Ovary (tissue), 10 donors: ENCODE measurements at places on chromosomes 16 and 17. TPM values are rescaled to one million over a fixed set of nuclear protein-coding genes. Genes with fewer than 3 reads are reported as not detected.

Gene SPNS2
- total RNA-seq, result 12.7 TPM

Gene TBC1D3C
- total RNA-seq, result not detected

Gene TCAP
- total RNA-seq, result 1.3 TPM

Gene BRICD5
- 6.2 TPM for total RNA-seq

Gene FBXO39
- 2.4 TPM for total RNA-seq

DNA sequence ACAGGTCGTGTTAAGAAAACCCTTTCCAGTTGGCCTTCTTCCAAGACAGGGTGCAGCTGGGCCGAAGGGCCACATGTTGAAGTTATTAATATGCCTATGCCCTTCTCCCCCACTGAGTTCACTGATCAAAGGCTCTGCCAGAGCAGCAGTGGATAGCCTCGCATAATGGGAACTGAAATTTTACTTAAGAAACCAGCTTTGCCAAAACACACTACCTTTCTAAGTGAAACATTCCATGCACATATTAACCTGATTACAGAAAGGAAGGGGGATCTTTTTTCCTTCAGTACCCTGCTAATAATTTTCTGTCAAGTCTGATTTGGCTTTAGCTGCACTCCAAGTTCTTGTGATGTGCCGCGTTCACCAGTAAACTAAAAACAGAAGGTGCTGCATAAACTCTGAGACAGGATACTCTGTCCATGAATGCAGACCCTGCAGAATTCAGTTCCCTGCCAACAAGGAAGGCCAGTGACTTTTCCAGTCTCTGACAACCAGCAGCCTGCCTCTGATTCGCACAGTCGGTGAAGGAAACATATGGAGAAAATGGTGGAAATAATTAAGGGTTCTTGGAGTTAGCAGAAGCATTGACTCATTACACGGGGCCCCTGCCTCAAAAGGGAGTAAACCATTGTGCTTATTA is 283.8 kb downstream of the ZFHX3 start:
- H3K27ac ChIP-seq, result no peak overlapping the region
- no peaks in the 10 kb centered on the region for H3K36me3 ChIP-seq
- H3K4me3 ChIP-seq, result no peak overlapping the region
- DNase-seq, result no peak
- no peaks in the 10 kb centered on the region for H3K27me3 ChIP-seq
- no peaks in the 10 kb centered on the region for H3K4me1 ChIP-seq

GRCh38 chr17:27282054-27282551 is 11.8 kb upstream of the WSB1 start:
- peaks cover 1% of the 10 kb centered on the region for H3K4me1 ChIP-seq
- no peaks in the 10 kb centered on the region for H3K27me3 ChIP-seq
- no peak overlapping the region for H3K4me3 ChIP-seq
- H3K27ac ChIP-seq, result no peak overlapping the region
- no peaks in the 10 kb centered on the region for H3K36me3 ChIP-seq
- no peak for DNase-seq

- H3K4me3 ChIP-seq, result no peak overlapping the region
- DNase-seq, result no peak
- no peak overlapping the region for H3K27ac ChIP-seq
- H3K36me3 ChIP-seq, result no peaks in the 10 kb centered on the region
- no peaks in the 10 kb centered on the region for H3K4me1 ChIP-seq
- no peaks in the 10 kb centered on the region for H3K27me3 ChIP-seq
Measured at GRCh38 chr17:53420035-53420641, 402.6 kb upstream of the KIF2B start.

DNA sequence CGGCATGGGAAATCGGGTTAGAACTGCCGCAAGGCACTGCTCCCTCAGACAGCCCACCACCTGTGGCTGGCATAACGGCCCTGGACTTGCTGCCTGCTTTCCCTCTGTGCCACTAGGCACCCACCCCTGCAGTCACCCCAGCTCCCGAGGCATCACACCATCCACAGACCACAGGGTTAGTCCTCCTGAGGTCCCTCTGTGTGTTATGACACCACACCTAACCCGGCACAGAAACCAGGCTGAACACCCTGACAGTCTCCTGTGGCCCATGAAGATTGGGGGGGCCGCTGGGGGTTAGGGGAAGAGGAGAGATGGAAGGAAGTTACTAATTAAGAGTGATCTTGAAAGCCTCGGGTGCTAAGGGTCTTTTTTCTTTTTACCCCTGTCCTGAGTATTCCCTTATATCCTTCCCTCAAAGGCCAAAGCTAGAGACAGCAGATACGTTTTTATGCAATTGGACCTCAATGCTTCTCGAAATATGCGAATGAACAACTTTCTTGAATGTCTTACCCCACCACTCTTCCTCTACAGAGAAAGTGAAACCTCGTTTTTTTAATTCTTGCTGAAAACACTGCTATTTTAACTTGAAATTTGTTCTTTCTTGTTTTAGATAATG is 7.0 kb downstream of the CYTH1 start:
- H3K27me3 ChIP-seq, result no peaks in the 10 kb centered on the region
- H3K36me3 ChIP-seq, result no peaks in the 10 kb centered on the region
- DNase-seq, result no peak
- no peak overlapping the region for H3K4me3 ChIP-seq
- peak overlapping the region; percentile 21 for H3K27ac ChIP-seq

- DNase-seq, result no peak
- H3K27me3 ChIP-seq, result no peaks in the 10 kb centered on the region
- H3K4me1 ChIP-seq, result no peaks in the 10 kb centered on the region
- no peak overlapping the region for H3K27ac ChIP-seq
- no peak overlapping the region for H3K4me3 ChIP-seq
Measured at GRCh38 chr17:58809564-58809936, 53.9 kb downstream of the PPM1E start.

DNA sequence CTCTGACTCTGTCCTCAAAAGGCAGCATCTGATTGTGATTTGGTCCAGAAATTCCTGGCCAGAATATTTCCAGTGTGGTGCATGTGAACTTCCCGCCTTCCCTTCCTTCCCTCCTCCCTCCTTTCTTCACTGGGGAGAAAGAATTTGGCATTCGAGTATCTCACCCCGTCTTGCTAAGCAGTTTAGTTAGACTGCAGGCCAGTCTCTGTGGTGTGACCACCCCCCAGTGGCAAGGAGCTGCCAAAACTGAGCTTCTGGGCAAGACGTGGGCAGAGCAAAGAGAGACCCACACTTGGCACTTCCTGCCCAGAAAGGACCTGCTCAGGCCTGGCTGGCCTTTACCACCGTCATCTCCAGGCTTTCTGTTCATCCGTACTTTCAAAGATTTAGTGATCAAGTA is 36.4 kb downstream of the SNX20 start:
- no peaks in the 10 kb centered on the region for H3K36me3 ChIP-seq
- H3K4me1 ChIP-seq, result no peaks in the 10 kb centered on the region
- H3K27me3 ChIP-seq, result no peaks in the 10 kb centered on the region
- H3K4me3 ChIP-seq, result no peak overlapping the region
- H3K27ac ChIP-seq, result no peak overlapping the region

GRCh38 chr17:35185849-35186248 is 8.3 kb downstream of the SLC35G3 start:
- no peaks in the 10 kb centered on the region for H3K4me1 ChIP-seq
- no peak overlapping the region for H3K27ac ChIP-seq
- DNase-seq, result no peak
- no peak overlapping the region for H3K4me3 ChIP-seq

DNA sequence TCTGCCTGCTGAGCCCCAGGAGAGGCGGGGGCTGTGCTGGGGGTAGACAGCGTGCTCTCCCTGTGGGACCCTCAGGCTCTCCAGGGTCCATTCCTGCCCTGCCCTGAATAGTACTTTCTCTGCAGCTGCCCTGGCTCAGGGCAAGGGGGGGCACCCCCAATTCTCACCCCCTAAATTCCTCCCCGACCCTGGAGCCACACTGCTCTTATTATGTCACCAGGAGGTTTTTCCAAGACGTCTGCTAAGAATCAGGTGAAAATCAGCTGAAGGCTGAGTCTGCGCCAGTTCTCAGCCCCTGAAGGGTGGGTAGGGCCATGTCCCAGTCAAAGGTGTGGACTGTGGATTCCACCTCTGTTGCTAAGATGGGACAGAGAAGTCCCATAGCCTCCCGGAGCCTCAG is 49.9 kb upstream of the MAP3K14 start:
- H3K27me3 ChIP-seq, result no peaks in the 10 kb centered on the region
- DNase-seq, result no peak
- no peaks in the 10 kb centered on the region for H3K4me1 ChIP-seq
- H3K27ac ChIP-seq, result no peak overlapping the region
- no peaks in the 10 kb centered on the region for H3K36me3 ChIP-seq
- H3K4me3 ChIP-seq, result no peak overlapping the region

GRCh38 chr16:674968-675883 is at the start of gene RHBDL1:
TSS of gene RHBDL1 (plus strand) at chr16:675671. CDS start at chr16:675791, 120 bp downstream.
- DNase-seq, result no peak
- no peaks in the 10 kb centered on the region for H3K36me3 ChIP-seq
- H3K4me1 ChIP-seq, result peaks cover 8% of the 10 kb centered on the region
- peak within 1 kb of the TSS; percentile 18 for H3K4me3 ChIP-seq
- H3K27me3 ChIP-seq, result no peaks in the 10 kb centered on the region

DNA sequence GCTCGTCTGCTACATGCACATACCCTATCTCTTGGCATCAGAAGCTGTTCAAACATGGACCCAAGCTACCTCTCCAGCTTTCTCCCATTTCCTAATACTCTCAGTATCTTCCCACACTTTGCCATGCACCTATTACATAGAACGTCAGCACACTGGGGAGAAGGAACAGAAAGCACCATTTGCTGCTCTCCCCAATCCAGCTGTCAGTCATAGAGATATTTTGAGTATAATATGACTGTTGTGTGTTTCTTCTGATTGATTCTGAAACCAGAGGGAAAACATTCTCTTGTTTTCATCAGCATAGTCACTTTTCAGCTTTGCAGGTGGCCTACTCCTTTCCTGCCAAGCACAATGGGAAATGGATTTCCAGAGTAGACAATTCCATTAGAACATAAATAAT is 107.1 kb downstream of the ADAMTS18 start:
- no peak overlapping the region for H3K27ac ChIP-seq
- no peak overlapping the region for H3K4me3 ChIP-seq
- no peak for DNase-seq

- H3K27me3 ChIP-seq, result no peaks in the 10 kb centered on the region
- no peak overlapping the region for H3K27ac ChIP-seq
- H3K4me3 ChIP-seq, result no peak overlapping the region
- H3K36me3 ChIP-seq, result no peaks in the 10 kb centered on the region
- DNase-seq, result no peak
- H3K4me1 ChIP-seq, result no peaks in the 10 kb centered on the region
Measured at GRCh38 chr17:21355586-21355985, 20.6 kb upstream of the KCNJ12 start.

GRCh38 chr16:82609140-82609539 is 17.6 kb upstream of the CDH13 start:
- no peak overlapping the region for H3K27ac ChIP-seq
- H3K4me3 ChIP-seq, result no peak overlapping the region
- no peak for DNase-seq
- no peaks in the 10 kb centered on the region for H3K36me3 ChIP-seq

DNA sequence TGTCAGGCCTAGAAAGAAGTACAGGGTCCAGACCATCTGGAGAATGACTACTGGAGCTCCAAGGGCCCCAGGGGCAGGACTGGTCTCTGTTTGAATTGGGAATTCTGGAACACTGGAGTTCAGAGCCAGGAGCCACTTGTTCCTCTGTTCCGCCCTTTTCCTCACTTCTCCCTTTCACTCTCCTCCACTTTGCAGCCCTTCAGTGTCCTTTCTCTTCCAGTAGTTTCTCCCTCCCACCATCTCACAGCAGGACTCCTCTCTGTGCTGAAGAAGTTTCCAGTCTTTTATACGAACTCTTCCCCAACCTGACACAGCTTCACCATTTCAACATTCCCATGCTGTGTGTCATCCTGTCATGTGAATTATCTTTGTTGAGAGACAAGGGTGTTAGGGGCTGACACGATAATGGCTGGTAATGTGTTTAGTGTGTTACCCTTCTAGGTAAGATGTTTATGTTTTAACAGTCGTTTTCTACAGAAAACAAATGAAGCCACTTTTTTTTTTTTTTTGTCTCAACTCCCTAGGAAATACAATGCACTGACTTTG is 180.3 kb upstream of the MYOCD start:
- H3K27me3 ChIP-seq, result no peaks in the 10 kb centered on the region
- H3K4me3 ChIP-seq, result no peak overlapping the region
- no peaks in the 10 kb centered on the region for H3K36me3 ChIP-seq
- H3K27ac ChIP-seq, result no peak overlapping the region
- DNase-seq, result no peak
- no peaks in the 10 kb centered on the region for H3K4me1 ChIP-seq
